Right lung (tissue), 10 donors: ENCODE measurements at places on chromosomes 6 and 20. TPM values are rescaled to one million over a fixed set of nuclear protein-coding genes. Genes with fewer than 3 reads are reported as not detected.

Gene PDYN
- not detected for polyA plus RNA-seq

Gene FBXO9
- polyA plus RNA-seq = 96.1 TPM

GRCh38 chr6:148745926-148746325 is 904 bp upstream of the UST start:
- no peak for DNase-seq

GRCh38 chr6:119195204-119195603 is 116.7 kb upstream of the FAM184A start:
- no peak for DNase-seq
